ENCODE measurements at places on chromosomes 4 and X. TPM values are rescaled to one million over a fixed set of nuclear protein-coding genes. Genes with fewer than 3 reads are reported as not detected.

GRCh38 chr4:108959491-108959890 is 196.6 kb upstream of the ETNPPL start:
- DNase-seq = no peak

- no peak for DNase-seq
These were observed 213.5 kb downstream of the CBR4 start for GRCh38 chr4:168796362-168797106.

- DNase-seq = no peak
These were observed 91.7 kb downstream of the SLC10A6 start for GRCh38 chr4:86757468-86757867.

GRCh38 chr4:3786196-3786869 is 20.1 kb downstream of the ADRA2C start:
- DNase-seq = no peak

DNA sequence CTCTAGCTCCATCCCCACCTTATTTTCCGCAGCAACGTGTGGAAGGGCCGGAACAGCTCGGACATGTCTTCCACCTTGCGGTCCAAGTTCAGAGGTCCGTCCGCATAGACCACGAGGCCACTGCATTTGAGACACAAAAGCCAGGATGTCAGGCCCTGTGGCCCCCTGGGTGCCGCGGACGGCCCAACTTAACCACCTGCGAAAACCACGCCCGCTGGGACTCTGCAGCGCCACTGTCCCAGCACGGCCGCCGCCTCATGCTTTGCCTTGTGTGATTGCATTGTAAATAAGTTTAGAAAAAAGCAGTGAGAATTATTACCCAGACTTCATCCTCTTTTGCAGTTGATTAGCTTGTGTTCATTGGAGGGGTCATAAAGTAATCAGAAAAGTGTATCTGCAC is 58.2 kb upstream of the MXD4 start:
- DNase-seq = peak; percentile 68

DNA sequence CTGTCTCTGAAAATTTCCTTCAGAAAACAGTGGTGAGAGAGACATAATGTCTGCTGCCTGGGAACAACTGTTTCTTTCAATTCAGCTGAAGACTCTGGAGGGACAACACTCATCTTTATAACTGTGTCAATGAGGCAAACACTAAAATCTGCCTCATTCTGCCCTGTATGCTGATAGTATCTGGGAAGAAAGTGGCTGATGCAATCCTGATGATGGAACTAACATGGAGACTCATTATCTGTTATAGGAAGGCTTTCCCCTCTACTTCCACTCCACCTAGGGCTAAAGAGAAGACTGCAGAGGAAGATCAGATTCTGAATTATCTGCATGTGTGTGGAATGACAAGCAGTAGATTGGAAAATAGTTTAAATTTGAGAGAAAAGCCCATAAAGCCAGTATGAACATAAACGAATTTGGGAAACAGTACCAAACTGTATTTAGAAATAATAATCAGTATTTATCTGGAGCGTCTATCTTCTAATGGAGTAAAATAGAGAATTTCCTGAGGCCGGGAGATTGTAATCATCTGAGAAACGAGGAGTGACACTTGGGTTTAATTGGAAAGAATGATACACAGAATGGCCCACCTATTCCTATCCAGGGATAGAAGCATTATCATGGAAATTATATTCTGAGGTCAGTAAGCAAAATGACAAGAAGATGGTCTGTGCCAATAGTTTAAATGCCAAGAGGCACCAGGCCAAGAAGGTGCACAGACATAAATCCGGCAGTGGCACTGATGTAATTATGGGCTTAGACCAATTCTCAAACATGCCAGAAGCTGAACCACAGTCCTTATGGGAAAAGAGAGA is 85.4 kb downstream of the SHISA3 start:
- no peak for DNase-seq

GRCh38 chrX:27399146-27399456 is 64.0 kb downstream of the PPP4R3C start:
- no peak for DNase-seq

- DNase-seq = no peak
These were observed 66.8 kb upstream of the PLS3 start for GRCh38 chrX:115494161-115494560.

DNA sequence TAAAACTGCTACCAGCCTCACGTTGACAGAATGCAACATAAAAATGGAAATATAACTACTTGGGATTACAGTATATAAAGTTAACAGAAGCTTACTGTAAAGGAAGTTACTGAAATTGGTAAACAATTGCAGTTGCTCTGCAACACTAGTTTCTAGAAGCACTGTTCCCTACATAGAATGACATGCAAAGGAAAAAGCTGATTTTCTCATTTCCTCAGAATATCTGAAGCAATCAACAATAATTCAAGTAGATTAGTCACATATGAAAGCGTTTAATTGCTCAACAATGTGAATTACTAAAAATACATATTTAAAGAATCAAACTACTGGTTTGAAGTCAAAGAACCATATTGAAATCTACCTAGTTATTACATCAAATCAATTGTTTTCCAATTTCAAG is 31.8 kb downstream of the PDGFC start:
- DNase-seq = no peak

DNA sequence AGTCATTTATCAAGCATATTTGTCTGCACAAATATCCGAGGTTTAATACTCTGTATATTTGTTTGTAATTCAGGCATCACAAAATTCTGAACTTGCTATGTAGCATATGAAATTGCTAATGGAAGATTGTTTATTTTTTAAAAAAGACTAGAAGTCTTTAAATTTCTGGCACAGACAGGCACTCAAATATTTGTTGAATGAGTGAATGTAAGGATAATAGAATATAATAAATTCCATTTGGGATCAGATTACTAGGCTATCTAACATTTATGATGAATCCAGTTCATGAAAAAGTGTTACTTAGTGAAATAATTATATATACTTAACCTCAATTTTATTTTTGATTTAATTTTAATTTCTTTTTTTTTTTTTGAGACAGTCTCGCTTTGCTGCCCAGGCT is 30.4 kb upstream of the TEC start:
- no peak for DNase-seq

- DNase-seq = no peak
These were observed 8.7 kb downstream of the SHROOM4 start for GRCh38 chrX:50805276-50805675.

- no peak for DNase-seq
These were observed 25.9 kb downstream of the FRAS1 start for GRCh38 chr4:78083035-78083434.

DNA sequence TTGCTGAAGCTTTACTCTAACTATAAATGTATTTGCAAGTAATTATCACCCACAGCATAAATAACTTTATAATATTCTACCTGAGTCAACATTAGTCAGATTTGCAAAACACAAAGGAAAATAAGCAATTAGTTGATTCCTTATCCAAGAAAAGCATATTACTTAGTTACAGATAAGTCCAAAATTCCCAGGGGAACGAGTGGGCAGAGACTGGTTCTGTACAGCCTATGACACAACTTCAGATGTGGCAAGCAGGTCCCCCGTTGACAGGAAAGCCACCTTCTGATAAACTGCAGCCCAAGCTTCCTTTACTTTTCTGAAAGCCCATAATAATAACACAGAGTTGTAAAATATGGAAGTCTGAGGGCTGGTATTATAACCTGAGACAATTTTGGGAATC is 62.4 kb upstream of the NDP start:
- no peak for DNase-seq

GRCh38 chr4:95761426-95761825 is 78.5 kb upstream of the PDHA2 start:
- DNase-seq = no peak

GRCh38 chr4:102780476-102781144 is 19.8 kb upstream of the MANBA start:
- no peak for DNase-seq

The PAPSS1 gene
- total RNA-seq = 5.3 TPM

The PROM1 gene
- total RNA-seq = not detected

The CDKL5 gene
- 2.5 TPM for total RNA-seq

The SLC2A9 gene
- total RNA-seq = 1.8 TPM

The TMPRSS11A gene
- total RNA-seq = not detected

The TRO gene
- 0.58 TPM for total RNA-seq

The PTPN13 gene
- 0.72 TPM for total RNA-seq

The KCNIP4 gene
- total RNA-seq = not detected

The AWAT2 gene
- not detected for total RNA-seq

The TSPAN6 gene
- 1.2 TPM for total RNA-seq

The POU3F4 gene
- not detected for total RNA-seq

The TEX11 gene
- not detected for total RNA-seq
